ENCODE measurements at places on chromosomes 11 and 22. TPM values are rescaled to one million over a fixed set of nuclear protein-coding genes. Genes with fewer than 3 reads are reported as not detected.

The BIK gene
- not detected for total RNA-seq

The HBG2 gene
- not detected for total RNA-seq

The GDPD4 gene
- not detected for total RNA-seq

The ARHGAP32 gene
- total RNA-seq, result 13.0 TPM

The KDM4D gene
- 0.36 TPM for total RNA-seq

The DMC1 gene
- 5.4 TPM for total RNA-seq

The NOX4 gene
- total RNA-seq, result 10.5 TPM

The APOL4 gene
- 14.0 TPM for total RNA-seq

The PATE2 gene
- total RNA-seq, result 0.68 TPM

The NDUFV1 gene
- 190 TPM for total RNA-seq

The ZNF215 gene
- total RNA-seq, result 0.49 TPM

The SERHL2 gene
- total RNA-seq, result 6.1 TPM
